Mesenchymal stem cell (in vitro differentiated cells and primary cell): ENCODE measurements at places on chromosomes 3 and 15.

DNA sequence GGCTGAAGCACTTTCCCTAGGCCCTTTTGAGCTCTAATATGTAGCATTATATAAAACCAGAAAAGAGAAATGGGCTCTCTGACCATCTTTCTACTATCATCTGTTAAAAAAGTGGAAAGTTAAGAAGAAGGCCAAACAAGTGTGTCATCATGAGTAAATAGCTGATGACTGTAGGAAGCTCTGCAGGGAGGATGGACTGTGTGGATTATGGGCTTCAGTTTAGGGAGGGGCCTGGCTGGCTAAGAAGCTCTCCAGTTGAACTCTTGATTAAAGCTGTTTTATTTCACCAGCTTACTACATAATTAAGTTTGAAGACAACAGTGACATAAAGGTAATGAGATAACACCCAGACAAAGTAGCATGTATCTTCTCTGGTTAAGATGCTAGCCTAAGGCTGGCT, 30.6 kb downstream of the INTS14 start:
- peak; percentile 75 for DNase-seq

DNA sequence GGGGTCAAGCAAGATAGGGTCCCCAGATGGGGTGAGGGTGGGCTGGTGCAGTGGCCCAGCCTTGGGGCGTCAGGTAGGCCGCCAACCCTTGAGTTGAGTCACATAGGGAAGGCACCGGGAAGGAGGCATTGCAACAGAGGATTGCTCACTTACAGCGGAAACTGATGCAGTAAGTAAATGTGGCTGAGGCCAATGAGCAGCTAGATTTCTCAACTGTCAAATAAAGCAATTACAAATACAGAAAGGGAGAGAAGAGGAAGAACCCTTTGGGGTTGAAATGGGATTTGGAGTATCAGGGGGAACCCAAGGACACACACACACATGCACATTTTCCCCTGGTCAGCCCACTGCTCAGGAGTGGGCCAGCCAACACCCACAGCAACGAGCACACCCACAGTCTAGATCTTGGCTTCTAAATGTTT, 44.0 kb downstream of the CHSY1 start:
- DNase-seq, result peak; percentile 79

GRCh38 chr3:191070201-191070600, 128.8 kb upstream of the OSTN start:
- peak; percentile 87 for DNase-seq

DNA sequence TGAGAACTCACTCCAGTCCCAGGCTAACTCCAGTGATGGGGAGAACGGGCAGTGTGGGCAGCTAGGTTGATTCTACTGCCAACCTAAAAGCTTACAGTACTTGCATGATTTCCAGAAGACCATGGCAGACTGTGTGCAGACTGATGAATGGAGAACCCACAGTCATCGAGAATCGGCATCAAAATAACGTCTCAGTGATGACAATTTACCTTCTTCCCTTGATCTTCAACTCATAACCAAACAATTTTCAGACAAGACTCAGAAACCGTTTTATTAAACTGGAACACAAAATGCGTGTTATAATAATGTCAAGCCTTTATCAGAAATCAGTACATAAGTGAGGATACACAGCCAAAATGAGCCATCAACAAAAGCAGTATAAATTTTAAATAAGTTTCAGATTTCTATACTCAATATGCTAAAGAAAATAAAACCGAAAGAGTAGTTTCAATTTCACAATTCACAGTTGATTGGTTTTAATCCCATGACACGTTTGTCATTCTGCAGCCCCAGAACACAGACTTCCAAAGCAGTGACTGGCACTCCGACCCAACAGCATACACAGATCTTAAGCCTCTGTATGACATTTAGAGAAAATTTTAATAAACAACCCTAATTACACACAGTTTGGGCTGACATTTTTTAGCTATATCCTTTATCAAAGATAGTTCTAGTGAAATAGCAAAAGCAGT, 54.5 kb downstream of the ZMAT3 start:
- DNase-seq, result no peak

DNA sequence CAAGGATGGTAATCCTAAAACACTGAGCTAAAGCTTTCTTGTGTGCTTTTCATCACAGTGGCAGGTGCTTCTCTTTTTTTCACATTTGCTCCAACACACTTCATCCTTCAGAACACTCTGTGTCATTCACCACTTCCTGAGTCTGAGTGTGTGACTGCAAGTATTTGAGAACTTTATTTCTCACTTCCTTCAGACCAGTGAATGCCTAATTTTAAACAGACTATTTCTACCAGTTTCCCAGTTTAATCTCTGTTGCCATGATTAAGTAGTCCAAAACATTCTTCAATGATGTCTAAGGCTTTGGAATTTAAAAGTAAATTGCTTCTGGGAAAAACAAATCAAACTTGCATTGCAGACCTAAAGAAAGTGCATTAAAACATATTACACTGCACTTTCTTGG, 541.2 kb downstream of the RBMS3 start:
- peak; percentile 66 for DNase-seq

DNA sequence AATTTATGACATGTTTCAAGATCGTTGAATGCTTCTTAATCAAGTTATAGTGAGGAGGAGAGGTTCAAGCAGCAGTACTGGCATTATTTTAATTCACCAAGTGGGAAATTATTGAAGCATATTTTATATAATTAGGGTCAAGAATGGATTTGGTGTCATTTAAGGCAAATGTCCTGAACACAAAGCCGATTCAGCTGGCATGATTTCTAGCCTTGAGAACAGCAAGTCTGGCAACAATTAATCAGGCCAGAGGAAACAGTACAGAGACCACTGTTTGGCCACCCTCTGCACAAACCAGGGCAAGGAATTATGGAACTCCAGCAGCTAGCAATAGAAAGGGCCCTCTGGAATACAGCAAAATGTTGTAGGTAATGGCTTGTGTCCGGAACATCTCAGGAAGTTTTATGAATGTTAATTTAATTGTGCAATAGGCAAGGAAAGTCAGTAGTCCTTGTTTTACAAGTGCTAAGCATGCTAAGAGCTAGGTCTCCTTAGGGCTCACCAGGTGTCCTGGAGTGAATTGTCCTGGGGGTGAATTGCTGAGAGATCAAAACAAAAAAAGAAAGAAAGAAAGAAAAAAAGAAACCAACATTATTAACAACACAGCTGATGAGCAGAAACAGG, 38.7 kb upstream of the SNRK start:
- DNase-seq, result no peak

- no peak for DNase-seq
Observed at GRCh38 chr3:13069495-13069894, 3.7 kb downstream of the IQSEC1 start.

DNA sequence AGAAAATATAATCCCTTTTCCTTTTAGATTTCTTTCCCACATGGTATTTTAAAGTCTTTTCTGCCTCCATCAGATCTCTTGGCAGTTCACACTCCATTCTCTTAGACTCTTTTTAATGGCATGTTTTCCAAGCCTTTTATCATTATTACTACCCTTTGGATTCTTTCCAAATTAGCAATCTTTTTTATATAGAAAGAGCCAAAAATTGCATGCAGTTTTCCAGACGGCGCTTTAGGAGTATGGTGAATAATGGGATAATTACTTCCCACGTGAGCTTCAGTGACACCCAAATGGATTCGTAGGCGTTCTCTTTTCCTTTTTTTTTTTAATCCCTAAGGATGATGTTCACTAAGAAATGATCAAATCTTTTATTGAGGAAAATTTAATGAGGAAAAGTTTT, 354.8 kb upstream of the DNAJC19 start:
- no peak for DNase-seq

GRCh38 chr3:72310419-72311380, 525.8 kb upstream of the PROK2 start:
- peak; percentile 80 for DNase-seq

DNA sequence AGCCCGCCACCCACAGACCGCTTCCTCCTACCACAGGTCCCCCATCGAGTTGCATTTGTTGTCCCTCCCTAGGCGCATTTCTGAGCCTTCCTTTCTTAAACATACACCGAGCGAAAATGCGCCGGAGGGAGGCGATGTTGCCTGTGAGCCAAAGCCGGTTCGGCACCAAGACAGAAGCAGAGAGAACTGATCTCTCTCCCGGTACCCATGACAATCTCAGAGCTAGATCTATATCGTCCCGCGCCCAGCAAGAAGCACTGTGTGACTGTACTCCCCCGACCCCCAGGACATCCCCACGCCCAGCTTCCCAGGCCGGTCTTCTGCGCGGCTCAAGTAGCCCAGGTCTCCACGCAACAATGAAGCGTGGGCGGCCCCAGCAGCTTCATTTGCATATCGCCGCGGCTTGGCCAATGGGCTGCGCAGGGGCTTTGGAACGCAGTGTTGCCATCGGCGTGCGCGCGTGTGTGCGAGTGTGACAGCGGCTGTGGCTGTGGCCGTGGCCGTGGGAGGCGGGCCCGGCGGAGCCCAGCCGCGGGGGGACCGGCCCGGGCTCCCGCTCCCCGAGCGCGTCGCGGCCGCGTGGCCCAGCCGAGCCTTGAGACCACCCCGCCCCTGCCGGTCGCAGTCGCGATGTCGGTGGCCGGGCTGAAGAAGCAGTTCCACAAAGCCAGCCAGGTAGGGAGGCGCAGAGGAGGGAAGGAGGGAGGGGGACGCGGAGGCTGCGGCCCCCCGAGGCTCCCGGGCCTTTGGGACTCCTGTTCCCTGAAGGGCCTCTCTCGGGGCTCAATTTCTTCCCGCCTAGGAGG, at the start of gene SH3GL3:
SH3GL3 (plus strand) TSS at position 438 of the 806 bp plus-strand sequence; CDS start at position 631, 193 bp downstream.
- DNase-seq, result peak; percentile 86

DNA sequence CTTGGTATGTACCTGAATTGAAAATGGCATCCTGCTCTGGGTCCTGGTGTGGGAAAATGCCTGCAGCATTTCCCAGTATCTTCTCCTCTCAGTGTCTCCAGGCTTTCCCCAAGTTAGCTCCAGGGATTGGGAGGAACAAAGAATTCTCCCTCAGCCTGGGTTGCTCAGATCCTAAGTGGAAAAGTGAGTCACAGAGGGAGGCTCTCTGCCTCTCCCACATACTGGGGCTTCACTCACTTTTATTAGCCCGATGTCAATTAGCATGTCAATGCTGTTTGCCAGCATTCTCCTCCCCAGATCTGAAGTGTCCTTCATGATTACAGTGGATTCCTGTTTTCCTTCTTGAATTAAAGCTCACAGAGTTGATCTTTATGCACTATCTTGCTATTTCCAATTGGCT, 655.0 kb downstream of the EPHA3 start:
- DNase-seq, result no peak

- no peak for DNase-seq
Observed at GRCh38 chr3:39907981-39908380, 98.6 kb downstream of the MYRIP start.

DNA sequence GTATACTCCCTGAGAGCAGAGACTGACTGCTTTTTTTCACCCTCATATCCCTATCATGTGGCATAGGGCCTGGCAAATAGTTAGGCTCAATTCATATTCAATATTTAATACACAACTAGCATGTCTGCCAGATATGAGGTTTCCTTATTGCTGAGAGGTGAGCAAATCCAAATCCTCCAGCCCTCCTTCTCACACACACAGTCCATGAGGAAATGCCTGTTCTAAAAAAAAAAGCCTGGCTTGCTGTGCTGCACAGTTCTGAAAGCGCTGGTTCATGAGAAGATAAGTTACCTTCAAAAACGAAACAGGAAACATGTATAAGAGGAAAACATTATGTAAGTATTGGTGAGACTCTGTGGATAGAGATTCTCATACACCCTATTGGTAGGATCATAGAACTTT, 15.5 kb upstream of the ACAP2 start:
- peak; percentile 31 for DNase-seq

DNA sequence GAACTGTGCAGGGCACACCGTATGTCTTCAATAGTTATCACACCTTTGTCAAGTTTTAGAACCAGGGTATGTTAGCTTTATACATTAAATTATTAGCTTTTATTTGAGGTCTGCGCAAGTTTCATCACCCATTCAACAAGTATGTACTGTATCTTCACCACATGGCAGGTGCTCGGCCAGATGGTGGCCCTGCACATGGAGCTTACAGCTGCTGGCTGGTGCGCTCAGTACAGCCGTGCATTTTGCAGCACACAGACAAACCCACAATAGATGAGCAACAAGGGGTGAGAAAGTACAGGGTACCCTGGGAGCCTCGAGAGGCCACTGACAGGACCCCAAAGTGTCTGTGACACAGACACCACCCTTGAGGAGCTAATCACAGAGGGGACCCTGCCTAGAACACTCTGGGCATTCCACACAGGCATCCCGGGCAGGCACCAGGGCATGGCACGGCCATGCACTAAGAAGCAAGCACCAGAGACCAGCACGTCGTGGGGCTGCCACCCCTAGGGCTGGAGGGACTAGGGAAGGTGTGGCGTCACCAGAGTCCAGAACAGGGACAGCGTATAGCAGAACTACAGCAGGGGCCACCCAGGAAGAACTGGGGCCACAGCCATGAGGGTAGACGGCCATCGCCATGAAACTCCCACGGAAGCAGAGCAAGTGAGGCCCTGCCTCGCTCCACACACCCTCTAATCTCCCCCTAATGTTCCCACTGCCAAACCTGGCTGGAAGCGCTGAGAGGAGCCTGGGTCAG, 27.4 kb downstream of the ZXDC start:
- DNase-seq, result no peak

GRCh38 chr3:197504641-197505121, 51.1 kb downstream of the BDH1 start:
- no peak for DNase-seq

DNA sequence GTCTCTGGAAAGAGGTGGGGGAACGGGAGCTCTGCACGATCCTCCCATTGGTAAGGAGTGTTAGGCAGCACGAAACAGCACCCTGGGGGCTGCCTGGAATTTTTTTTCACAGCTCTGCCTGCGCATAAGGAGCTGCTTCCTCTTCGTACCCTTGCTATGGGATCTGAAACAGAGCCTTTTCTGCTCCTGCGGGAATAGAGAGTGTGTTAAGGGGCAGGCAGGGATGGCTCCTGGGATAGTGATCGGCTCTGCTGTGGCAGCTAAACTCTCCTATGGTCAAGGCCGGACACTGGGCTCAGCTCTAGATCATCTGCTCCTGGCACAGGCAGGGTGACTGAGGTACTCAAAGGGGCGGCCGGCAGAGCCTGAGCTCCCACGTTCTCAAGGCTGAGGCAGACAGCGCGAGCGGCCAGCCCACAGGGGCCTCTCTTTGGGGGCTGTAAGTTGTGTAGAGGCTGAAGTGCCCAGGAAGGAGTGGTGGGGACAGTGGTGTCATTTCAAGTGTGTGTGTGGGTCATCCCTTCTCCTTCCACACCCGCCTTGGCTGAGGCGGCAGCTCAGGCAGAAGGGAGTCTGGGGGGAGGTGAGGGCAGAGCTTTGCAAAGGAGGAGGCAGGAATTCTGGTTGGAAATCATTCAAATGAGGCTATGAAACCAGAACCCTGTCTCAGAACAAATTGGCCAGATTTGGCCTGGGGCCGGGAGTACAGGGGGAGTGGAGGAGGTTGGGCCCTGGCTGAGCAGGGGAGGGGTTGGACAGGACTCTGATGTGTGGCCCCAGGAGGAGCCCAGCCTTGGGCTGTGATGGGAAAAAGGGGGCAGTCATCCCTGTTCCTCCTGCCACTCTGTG, 31.0 kb downstream of the EPHB3 start:
- peak; percentile 35 for DNase-seq
